Stimulated activated naive CD4-positive, alpha-beta T cell (primary cell): ENCODE measurements at places on chromosomes 6 and 20.

GRCh38 chr20:519999-520398 is 23.6 kb downstream of the CSNK2A1 start:
- no peak for DNase-seq

DNA sequence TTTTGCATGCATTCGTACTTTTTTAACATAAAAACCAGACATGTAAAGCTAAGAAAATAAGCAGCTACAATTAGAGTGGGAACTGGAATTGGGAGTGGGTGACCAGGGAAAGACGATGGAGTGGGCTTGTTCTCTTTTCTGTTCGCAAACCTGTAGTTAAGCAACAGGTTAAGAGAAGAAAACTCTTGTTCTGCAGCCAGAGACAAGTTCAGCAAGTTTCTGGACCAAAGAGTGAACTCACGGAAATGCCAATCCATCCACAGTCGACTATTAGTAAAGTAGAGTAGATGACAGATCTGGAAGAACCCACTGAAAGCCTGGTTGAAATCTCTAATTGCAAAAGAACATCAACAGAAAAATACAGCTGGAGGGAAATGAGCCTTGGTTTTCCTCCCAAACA is 197.8 kb downstream of the TFAP2A start:
- DNase-seq = no peak

DNA sequence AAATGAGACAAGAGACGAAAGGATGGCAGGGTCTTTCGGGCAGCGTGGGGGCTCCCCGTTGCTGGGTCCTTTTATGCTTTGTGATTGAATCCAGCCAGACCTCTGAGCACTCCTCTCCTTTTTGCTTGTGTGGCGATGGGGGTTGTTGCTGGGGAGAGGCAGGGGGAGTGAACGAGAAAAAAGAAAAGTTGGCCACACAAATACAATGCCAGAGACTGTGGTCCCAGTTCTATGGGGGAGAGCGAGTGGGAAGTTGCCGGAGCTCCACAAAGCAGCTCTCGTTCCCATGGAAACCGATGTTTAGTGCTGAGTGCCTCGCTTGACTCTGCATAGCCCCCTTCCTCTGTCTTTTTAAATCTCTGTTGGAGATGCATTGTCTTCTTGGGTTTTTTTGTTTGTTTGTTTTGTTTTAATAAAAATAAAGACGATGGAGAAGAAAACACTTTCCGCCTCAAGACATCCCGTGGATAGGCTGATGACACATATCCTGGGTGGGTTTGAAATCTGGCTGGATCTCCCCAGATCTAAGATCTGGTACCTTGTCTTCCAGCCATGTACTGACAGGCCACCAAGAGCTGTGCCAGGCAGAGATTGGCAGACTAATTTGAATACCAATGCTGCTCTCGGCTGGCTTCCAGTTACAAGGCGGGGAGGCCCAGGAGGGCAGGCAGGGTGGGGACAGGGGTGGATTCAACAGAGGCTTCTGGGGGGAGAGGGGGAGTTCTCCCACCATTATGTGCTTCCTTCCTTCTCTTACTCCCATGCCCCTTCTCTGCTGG is 529.3 kb downstream of the QKI start:
- no peak for DNase-seq

DNA sequence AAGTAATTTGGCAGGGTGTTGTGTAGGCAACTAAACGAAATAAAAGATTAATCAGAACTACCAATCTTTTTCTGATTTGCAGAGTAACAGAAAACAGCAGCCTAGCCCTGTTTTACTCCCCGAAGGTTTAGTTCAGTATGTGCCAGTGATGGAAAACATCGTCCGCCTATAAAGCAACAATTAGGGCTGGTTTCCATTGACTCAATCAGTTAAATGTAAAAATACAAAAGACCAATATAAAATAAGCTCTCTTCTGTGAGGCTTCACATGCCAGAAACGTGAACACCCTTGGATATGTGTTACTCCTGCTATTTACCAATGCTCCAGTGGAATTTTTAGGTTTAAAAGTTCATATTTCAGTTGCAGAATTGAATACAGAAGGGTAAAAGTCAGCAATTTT is 210.5 kb upstream of the RSPO3 start:
- no peak for DNase-seq

DNA sequence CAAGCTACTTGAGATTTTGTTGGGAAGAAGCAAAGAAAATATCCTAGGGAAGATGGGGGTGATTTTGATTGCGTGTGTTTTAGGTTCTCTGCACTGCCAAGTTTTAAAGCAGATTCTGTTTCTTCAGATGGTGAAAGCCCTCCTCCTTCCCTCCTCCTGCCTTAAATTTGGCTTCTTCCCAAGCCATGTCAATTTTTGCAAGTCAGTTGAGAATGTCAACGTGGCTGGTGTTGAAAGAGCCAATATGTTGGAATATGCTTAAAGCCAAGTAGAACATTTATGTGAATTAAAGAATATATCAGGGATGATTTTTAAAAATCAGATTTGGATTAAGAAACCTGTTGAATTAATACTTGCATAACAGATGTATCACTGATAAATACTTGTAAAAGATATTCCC is 270.8 kb downstream of the ARID1B start:
- DNase-seq = no peak
